ENCODE measurements at places on chromosomes 2 and 18.

DNA sequence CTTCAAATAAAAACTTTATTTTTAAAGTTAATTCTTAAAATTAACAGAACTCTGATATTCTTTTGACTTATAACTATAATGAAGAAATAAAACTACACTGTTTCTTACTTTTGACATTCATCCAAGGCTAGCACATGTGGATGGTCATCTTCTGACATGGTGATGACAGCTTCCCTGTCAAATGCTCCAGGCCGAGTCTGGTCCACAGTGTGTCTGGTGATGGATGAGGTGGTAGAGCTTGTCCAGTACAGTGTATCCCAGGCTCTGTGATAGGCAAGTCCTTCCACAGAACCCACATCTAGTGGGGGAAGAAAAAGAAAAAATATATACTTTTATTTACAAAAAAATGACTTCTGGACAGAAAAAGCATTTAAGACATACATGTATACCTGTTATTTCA is 1529.5 kb downstream of the LRP1B start:
- no peak for DNase-seq

DNA sequence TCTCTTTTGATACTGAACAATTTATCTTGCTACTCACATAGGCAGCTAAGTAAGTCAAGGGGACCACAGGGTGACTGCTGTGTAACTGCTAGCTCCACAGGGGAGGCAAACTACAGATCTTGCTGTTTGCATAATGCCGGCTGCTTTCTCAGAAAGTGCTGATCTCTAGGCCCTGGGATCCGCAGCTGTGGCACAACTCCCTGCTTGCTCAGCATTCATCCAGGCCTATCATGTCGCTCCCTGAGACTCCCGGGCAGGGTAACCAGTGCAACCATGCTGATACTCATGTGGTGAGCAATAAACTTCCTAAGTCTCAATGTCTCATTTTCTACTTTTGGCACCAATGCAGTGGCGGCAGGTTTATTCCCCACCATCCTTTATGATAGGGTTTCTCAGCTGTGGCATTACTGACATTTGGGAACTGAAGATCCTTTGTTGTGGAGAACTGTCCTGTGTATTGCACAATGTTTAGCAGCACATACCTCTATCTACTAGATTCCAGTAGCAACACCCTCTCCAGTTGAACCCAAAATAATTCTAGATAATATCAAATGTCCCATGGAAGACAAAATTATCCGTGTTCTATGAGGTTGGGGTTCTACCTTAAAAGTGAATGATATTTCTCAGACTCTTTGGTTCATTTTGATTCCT is 1101.3 kb downstream of the LRP1B start:
- no peak for DNase-seq

- DNase-seq = no peak
Observed at GRCh38 chr2:71776227-71776626, 322.9 kb downstream of the DYSF start.

- no peak for DNase-seq
Observed at GRCh38 chr2:36404318-36404717, 48.7 kb downstream of the CRIM1 start.

- no peak for DNase-seq
Observed at GRCh38 chr2:195672674-195673073, 15.6 kb downstream of the SLC39A10 start.

GRCh38 chr2:120632796-120633646 is 102.6 kb upstream of the GLI2 start:
- no peak for DNase-seq

- DNase-seq = no peak
Observed at GRCh38 chr2:137091704-137092103, 326.4 kb downstream of the THSD7B start.

- no peak for DNase-seq
Observed at GRCh38 chr2:212135739-212136138, 402.9 kb downstream of the ERBB4 start.

- DNase-seq = peak; percentile 27
Observed at GRCh38 chr18:63974991-63975390, 5.1 kb downstream of the SERPINB8 start.

DNA sequence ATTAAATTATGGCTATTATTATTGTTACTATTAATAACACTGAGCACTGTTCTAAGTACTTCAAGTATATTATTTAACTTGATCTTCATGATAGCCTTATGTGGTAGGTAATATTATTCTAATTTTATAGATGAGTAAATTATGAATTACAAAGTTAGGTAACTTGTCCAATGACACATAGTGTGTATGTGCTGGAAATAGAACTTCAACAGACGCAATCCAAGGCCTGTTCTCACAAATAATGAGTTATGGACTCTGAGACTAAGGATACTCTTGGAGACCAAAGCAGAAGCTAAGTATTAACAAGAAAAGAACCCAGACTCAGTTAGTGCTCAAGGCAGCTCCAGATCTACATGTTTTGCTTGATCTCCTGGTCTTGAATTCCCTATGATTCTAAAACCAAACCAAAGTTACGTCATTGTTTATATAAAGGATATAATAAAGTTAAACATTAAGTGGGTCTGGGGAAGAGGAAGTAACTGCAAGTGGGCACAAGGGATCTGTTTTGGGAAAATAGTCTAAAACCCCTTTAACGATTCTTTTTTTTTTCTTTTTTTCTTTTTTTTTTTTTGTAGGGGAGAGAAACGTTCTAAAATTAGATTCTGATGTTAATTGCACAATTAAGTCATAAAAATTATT is 211.3 kb downstream of the ERBB4 start:
- no peak for DNase-seq

DNA sequence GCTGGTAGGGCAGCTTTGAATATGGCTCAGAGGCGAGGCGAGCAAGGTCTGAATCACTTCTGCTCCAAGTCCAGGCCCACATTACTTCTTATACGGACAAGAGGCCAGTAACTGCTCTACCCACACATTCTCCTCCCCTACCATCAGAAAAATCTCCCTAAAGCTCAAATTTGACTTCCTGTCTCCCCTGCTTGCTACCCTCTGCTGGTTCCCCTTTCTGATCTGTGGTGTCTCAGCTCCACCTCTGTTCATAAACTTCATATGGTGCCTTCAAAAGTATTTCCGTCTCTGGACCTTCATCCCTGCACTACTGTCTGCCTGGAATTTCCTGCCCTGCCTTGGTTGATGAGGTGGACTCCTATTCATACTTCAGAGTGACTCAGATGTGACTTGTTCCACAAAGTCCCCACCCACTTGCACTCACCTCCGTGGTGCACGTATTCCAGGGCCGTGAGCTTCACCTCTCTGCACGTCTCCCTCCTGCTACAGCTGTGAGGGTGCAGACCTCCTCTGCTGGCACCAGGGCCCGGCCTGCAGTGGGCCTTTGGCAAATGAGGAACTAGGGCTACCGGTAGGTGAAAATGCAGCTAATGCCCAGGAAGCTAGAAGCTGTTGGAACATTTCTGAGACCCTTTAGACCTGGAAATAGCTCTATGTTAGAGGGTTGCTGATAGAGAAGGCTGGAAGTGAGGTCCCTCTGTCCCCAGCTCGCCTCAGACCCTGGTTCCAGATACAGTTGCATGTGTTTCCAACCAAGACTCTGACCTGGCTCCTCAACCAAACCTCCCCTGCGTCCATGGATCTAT is 24.6 kb upstream of the KCMF1 start:
- DNase-seq = peak; percentile 82

- DNase-seq = no peak
Observed at GRCh38 chr18:44388329-44388728, 292.4 kb upstream of the SETBP1 start.

DNA sequence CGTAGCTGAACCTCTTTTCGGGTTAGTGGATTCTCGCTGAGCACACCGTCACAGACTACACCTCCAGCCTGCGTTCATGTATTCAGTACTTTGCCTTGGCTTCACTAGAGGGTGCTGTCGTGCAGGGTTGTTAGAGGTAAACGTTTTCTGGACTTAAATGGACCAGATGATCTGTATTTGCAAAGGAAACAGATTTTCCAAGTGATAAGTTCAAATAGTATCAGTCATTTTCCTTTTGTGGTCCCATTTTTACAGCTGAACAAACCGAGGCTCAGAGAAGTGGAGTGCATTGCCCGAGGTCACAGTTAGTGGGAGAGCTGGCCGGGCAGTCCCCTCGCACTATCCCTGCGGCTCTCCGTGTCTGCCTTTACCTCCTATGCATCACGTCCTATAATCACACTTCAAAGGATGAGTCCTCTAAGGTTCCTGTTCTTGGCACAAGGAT is 125.9 kb downstream of the MAP4K4 start:
- peak; percentile 75 for DNase-seq

- DNase-seq = no peak
Observed at GRCh38 chr18:42141439-42141838, 186.4 kb downstream of the PIK3C3 start.

DNA sequence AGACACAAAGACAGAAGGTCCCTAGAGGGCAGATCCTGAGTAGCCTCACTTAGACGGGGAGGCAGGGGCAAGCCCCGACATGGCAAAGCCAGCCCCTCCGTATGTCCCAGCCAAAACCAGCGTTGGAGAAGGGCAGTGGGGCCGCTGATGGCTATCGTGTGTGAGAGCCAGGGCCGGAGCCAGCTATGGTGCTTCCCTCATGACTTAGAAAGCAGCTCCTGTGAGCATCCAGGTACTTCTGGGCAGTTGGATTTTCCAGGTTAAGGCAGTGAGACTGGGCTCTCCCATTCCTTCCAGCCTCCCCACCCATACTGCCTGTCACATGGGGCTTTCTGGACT is 31.2 kb upstream of the ROCK2 start:
- no peak for DNase-seq

- no peak for DNase-seq
Observed at GRCh38 chr18:35786365-35787042, 186.0 kb upstream of the RMP24 start.

DNA sequence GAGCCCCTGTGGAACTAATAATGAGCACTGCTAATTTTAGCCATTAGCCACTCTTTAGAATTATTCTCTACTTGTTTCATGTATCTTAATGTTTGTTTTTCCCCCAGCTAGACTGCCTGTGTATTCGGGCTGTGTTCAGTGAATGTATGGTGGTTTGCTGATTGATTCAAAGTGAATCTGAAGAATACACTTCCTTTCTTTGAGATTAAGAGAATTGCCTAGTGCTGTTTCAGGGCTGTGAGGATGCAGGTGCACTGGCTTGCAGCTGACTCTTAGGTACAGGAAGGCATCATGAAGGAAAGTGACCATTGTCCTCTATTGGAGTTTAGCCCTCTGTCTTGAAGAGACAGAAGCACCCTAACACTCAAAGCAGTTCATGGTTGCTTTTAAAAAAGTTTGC is 138.7 kb downstream of the CERS6 start:
- DNase-seq = no peak

DNA sequence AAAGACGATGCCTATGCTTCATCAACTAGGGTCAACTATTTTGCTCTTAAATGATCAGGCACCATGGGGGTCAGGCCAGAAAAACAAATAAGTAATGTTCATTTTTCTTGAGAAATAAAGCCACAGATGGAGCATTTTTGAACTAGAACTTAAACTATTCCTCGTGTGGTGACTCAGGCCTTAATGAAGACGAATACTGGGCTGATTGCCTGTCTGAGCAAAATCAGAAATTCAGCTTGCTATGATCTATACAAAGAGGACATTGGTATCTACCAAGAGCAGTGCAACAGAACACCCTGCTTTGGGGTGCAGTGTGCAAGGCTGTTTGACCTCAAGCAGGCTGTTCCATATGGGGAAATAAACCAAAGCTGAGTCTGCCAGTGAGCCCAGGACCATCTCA is 176.0 kb downstream of the NRP2 start:
- DNase-seq = no peak

- no peak for DNase-seq
Observed at GRCh38 chr2:46229134-46230063, 67.8 kb upstream of the EPAS1 start.

DNA sequence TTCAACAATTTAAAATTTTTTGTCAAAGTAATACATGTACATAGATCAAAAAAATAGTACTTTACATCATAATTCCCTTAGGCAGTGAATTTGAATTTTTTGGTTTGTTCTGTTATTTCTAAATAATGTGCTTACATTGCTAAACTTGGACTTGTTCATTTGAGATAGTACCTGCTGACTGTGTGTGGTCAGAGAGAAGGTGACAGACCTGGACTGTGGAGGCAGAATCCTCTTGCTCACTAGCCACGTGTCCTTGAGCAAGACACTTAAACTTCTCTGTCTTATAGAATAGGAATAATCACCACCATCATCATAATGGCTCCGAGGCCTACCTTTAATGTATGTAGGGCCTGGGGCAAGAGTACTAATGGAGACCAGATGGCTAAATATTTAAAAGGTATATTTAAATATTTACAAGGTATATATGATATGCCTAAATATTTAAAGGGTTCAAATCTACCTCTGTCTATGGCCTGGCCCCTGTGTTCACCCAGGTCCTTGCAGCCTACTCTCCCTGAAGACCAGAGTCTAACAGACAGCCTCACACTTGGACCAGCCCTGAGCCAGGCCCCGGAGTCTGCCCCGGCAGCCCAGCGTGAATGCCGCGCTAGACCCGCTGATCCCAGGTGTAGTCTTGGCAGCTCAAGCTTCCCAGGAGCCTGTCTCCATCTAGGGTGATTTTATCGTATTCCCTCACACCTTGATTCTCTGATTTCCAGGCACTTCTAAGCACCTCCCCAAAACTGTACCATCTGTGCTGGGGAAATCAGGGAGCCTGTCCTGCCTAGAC is 33.5 kb downstream of the ZNF532 start:
- DNase-seq = no peak

DNA sequence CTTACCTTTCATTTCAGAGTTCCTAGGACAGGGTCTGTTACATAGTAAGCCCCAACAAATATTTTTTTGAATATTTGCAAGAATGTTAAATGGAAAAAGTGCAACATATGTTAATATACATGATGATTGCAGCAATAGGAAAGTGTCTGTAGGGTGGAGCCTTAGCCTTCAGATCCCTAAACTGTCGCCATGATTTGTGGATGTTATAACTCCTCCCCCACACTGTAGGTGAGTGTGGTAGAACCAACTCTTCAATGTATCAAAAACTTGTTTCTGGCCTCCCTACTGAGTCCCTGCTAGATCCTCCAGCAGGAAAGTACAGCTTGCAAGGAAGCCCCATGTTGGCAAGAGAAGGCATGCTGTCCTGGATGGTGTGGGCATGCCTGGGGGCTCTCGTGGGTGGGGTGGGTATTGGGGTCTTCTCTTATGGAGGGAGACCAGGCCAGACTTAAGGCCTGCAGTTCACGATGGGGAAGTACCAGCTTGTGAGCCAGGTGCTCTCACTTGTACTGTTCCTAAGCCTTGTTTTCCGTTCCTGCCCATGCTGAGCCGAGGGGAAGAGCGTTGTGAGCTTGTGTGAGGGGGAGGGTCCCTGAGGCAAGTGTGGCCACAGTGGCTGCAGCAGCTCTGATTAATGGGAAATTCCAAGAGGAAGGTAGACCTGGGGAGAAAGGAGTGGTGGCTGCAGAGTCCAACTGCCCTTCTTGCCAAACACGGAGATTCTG is 11.4 kb downstream of the FHOD3 start:
- DNase-seq = no peak

DNA sequence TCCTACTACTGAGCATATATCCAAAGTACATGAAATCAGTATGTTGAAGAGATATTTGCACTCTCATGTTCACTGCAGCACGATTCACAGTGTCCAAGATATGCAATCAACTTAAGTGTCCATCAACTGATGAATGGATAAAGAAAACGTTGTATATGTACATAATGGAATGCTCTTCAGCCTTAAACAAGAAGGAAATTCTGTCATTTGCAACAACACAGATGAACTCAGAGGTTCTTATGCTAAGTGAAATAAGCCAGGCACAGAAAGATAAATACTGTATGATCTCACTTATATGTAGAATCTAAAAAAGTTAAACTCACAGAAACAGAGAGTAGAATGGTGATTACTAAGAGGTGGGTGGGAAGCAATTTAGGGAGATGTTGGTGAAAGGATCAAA is 149.2 kb downstream of the EVA1A start:
- no peak for DNase-seq

All from stimulated activated naive CD8-positive, alpha-beta T cell treated with anti-CD3 and anti-CD28 coated beads, Interleukin-15, Interleukin-2, amounts not matched to agents 100 U/mL and 50 U/mL, for 24 hours (primary cell).